Stomach (tissue), 19 donors: ENCODE measurements at places on chromosomes 7 and 10. TPM values are rescaled to one million over a fixed set of nuclear protein-coding genes. Genes with fewer than 3 reads are reported as not detected.

The CCL24 gene
- total RNA-seq, result not detected

- no peaks in the 10 kb centered on the region for H3K36me3 ChIP-seq
- H3K27ac ChIP-seq, result no peak overlapping the region
- H3K4me1 ChIP-seq, result no peaks in the 10 kb centered on the region
- no peaks in the 10 kb centered on the region for H3K27me3 ChIP-seq
Measured at GRCh38 chr7:31175672-31176071, 123.6 kb downstream of the ADCYAP1R1 start.

The LRMDA gene
- 6.4 TPM for total RNA-seq

The BTBD16 gene
- not detected for total RNA-seq

GRCh38 chr7:25831831-25832411 is 320.1 kb upstream of the NFE2L3 start:
- H3K27ac ChIP-seq, result peak overlapping the region; percentile 57
- no peaks in the 10 kb centered on the region for H3K36me3 ChIP-seq
- H3K4me3 ChIP-seq, result no peak overlapping the region
- H3K4me1 ChIP-seq, result peaks cover 19% of the 10 kb centered on the region
- no peak for DNase-seq
